ENCODE measurements at places on chromosomes 3 and 15.

DNA sequence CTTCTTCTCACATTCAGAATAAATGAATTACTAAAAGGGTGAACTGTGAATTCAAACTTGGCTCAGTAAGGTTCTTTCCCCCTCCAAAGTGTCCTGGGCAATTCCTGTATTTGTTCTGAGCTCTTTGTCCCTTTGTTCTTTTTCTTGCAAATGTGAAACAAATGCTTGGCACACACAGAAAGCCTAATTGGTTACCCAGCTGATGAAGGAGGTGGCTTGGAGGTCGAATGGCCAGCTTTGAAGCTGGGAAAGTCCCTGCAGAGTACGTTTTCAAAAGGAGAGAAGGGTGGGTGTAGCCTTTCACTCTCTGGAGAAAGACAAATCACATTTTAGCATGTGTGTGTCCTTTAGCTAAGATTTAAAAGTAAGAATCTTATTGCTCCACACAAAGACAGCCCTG is 154.4 kb downstream of the PEX5L start:
- no peak for DNase-seq

GRCh38 chr3:44179246-44179645 is 62.4 kb upstream of the TOPAZ1 start:
- no peak for DNase-seq

- no peak for DNase-seq
Measured at GRCh38 chr3:186890911-186891310, 39.4 kb upstream of the ST6GAL1 start.

DNA sequence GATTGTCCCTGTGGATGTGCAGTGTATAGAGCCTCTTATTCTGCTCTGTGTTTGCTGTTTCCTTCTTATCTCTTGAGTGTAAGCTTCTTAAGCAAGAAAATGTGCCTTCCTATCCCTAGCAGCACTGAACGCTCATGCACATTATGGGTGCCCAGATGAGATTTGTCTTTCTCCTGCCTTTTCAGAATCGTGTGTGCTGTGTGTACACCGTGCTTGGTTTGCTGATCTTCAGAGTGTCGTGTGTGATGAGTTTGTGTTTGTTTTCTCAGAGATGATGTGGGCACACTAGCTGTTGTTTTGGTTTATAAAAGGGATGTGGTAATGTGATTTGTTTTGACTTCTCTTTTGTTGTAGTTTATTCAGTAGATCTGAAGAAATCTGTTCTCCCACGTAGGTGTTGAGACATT is 19.7 kb downstream of the GPR171 start:
- no peak for DNase-seq

GRCh38 chr15:69958496-69959084 is 139.1 kb downstream of the TLE3 start:
- no peak for DNase-seq

GRCh38 chr3:10242182-10243065 is 5.8 kb upstream of the TATDN2 start:
- no peak for DNase-seq
